NCI-H1105 treated with DMSO at 0.1 percent for 48 hours (cell line): ENCODE measurements at places on chromosomes 1 and 21.

GRCh38 chr21:37665230-37666024 lies 250.8 kb downstream of the KCNJ6 start:
- DNase-seq, result no peak

- peak; percentile 81 for DNase-seq
Observed at GRCh38 chr1:169546087-169546995, 39.9 kb downstream of the F5 start.

DNA sequence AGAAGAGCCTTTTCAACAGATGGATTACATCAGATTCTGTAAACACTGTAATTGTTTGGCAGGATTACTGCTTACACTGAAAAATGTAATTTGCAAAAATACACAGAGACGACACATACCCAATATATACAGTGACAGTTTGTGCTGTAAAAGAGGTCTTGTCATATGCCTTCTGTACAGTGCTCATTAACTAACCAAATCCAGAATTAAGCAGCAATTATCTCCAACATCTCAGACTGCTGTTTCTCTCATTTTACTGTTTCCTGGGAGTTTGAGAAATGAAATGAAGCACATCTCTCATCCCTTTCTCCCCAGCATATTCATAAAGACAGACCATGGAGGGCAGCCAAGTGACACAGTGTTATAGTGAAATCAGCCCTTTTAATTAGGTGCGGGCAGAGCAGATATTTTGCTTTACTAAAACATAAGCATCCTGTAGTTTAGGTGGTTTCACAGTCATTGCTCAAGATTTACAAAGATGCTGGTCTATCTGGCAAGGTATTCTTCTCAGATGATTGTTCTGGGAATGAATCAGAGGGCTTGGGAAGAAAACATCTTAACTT lies 618.4 kb upstream of the USP24 start:
- no peak for DNase-seq

DNA sequence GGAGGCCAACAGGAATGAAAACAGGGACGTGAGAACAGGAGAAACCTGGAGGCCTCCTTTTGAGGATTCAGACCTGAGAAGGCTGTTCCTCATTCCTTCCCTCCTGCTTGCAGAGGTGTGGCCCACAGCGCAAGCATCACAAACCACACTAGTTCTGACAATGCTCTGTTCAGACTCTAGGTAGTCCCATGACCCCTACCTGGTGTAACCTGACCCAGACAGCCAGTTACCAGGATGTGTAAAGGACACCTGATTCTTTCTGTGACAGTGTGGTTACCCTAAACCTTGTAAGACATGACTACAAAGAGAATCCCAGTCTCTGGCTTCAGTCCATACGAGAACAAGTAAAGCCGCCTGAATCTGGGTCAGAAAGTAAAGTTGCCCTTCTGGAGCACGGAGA lies 3.2 kb downstream of the MECR start:
- DNase-seq, result no peak

DNA sequence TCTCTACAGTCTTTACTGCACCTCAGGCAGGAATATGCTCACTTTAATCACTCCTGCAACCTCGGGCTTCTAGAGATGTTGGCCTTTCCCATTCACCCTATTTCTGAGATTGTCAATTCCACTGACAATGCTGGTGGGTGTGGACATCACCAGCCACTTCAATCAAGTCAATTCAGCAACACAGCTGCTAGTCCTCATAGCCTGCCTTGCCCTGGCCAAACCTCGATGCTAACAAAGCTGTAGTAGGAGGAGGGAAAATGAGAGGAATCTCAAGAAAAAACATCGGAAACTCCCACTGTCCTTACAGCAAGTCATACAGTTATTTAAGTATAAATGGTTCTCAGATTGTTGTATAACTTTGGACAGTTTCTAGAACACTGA lies 155.0 kb downstream of the KCNH1 start:
- no peak for DNase-seq

DNA sequence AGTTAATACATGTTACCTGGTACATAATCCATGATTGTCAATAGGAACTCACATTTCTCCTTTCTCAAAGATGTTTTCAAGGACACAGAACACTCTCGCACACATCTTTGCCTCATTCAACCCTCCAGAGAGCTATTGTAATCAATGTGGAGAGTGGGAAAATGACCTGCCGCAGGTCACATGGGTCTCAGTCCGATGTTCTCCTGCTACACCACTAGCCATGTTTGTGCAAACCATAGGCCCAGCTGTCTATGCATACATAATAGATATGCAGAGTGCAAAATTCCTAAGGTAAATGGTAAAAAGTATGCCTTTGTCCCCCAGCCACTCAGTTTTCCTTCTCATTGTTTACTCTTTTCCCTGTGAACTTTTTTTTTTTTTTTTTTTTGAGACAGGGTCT lies 89.2 kb downstream of the ADSS2 start:
- DNase-seq, result no peak

DNA sequence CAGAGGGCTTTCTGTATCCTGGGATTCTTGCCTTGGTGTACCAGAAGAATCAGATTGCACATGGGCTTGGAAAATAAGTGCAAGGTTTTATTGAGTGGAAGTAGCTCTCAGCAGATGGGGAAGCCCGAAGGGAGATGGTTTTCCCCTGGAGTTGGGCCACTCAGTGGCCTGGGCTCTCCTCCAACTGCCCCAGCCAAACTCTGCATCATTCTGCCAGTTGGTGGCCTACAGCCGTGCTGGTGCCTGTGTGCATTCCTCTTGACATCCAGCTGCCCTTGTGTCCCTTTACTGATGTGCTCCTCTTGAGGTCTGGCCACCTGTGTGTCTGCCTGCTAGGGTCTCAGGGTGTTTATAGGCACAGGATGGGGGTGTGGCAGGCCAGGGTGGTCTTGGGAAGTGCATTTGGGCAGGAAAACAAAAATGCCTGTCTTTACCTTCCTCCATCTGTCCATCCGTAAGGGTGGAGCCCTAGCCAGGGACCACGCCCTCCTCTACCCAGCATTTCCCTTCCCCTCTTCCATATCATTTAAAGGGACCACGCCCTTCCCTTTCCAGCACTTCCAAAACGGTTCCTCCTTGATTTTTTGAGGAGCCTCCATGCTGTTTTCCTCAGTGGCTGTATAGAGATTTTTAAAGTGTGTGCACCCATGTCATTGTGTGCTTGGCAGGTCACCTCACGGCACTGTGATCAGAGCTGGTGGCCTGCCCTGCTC lies 18.9 kb downstream of the SNAP47 start:
- DNase-seq, result no peak

DNA sequence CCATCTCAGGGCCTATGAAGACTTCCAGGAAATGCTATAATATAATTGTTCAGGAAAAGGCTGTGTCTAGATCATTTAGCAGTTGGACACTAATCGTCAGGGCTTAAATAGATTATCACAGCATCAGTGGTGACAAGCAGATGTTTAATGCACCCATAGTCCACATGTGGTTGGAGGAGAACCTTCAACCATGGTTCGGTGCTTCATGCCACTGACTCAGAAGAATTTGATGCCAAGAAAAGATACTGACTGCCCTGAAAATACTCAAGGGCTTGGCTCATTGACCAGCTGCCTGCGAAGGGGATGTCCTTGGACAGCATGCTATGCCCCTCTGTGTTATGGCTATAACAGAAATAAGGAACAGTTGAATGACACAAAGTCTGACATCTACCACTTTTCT lies 175.7 kb downstream of the HHIPL2 start:
- no peak for DNase-seq

- no peak for DNase-seq
Observed at GRCh38 chr1:185964946-185965345, 230.8 kb downstream of the HMCN1 start.

DNA sequence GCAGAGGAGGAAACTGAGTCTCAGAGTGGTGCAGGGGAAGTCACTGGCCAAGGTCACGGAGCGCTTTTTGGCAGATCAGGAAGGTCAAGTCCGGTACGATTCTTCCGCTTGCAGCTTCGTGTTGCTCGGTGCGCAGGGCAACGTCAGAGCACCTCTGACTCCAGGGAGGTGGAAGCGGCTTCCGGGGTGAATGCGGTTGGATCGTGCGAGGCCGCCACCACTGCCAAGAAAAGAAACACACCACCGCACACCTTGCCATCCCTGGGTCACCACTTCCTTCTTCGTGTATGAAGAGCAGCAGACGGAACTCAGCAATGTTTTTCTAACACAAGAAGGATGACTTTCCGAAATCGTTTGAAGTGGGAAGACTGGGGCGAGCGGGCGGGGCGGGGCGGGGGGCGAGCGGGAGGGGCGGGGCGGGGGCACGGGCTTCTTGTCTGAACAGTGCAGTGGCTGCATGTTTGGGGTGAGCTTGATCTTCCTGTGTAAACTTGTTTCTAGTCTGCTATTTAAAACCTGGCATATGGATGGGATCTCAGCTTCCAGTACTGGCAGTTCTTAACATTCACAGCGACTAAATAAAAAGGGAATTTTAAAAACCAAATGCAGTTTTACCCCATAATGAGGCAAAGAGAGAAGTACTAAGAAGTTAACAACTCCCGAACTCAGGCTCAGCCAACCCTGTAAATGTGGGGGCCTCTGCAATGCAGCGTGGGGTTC lies 300.0 kb downstream of the RRAGC start:
- DNase-seq, result no peak

DNA sequence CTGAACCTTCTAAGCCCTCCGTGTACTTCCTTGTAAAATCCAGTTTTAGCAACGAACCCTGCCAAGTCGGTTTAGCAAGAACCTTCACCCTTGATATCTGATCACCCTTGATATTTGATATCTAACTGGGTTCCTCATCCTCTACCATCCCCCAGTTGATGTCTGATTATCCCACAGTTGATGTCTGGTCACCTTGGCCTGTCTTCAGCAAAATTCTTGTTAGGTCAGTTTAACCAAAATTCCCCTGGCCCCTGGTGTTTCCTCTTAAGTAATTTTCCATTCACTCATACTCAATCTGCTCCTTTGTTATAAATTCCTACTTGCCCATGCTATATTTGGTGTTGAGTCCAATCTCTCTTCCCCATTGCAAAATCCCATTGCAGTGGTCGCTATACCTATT lies 114.5 kb upstream of the ZNHIT6 start:
- no peak for DNase-seq

DNA sequence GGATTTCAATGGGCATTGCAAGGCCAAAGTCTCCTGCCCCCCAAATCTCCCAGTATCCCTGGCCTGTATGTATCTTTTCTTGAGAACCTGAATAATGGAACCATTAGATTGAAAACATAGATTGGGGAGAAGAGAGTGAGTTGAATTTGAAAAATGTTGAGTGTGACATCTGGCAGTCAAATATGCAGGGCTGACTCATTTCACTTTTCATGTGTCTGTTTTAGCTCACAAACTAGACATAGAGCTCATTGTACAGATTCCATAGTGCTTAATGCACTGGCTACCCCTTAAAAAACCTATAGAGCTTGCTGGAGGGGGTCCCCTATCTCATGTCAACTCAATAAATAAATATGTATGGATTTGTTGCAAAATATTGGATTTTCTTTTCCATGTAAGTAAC lies 30.8 kb downstream of the DDR2 start:
- no peak for DNase-seq

DNA sequence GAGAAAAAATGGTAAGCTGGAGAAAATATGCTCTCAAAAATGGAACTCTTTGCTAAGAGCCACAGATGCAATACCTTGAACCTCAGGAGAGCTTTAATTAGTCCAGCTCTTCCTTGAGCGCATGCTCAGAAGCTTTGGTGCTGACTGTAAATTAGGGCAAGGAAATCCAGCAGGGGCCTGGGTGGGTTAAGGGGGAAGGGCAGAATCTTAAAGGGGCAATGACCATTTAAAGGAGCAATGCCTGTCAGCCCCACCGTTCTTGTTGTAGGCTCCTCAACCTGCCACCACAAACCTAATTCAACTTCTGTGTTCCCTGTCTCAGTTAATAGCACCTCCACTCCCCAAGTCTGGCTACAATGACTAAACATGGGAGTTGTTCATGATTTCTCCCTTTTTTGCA lies 6.8 kb upstream of the SLC22A15 start:
- DNase-seq, result no peak

- DNase-seq, result peak; percentile 28
Observed at GRCh38 chr1:58783090-58783992, 506 bp downstream of the JUN start.

DNA sequence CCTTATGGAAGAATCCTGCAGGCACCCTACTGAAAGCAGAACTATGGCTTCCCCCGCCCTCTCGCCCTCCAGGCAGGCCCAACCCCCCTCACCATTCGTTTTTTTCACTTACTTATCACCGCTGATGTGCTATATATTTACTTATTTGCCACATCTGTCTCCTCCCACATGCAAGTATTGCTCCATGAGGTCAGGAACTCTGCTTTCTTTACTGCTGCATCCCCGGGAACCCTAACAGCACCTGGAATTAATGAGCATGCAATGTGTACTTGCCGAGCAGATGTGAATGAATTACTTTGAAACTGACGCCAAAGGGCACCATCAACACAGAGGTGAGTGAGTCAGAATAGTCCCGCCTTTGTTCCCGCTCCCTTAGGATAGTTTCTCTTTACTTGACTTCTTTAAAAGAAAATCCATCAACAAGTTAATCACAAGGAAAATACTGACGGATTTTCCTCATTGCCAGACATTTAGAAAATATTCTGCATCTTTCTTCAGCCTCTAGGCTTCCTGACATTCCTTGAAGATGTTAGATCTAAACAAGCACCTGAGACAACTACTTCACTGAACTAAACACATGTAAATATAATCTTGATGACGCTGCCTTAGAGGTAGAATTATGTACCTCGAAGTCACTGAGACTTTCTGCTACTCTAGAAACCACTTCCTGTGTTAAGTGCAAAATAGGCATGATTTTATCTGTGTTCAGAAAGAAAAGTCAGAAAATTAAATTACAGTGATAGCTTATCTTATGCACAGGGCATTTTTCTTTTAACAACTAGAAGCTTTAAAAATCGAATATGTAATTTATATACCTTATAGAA lies 17.5 kb upstream of the RAB4A start:
- no peak for DNase-seq

DNA sequence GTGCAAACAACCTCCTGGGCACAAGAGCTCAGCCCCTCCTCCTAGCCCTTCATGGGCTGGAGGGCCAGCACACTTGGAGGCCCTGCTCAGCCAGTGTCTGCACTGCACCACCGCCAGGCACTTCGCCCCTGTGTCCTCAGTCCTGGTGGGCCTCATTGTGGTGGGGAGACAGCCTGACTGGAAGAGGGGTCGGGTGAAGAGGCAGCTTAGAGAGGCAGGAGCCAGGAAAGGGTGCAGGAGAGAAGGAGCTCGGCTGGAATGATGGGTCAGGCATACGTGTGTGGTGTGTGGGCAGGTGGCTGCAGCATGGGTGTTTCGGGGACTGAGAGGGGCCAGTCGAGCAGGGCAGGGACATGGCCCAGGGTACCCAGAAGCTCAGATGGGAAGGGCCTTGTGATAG lies 4.1 kb downstream of the WNT3A start:
- no peak for DNase-seq

DNA sequence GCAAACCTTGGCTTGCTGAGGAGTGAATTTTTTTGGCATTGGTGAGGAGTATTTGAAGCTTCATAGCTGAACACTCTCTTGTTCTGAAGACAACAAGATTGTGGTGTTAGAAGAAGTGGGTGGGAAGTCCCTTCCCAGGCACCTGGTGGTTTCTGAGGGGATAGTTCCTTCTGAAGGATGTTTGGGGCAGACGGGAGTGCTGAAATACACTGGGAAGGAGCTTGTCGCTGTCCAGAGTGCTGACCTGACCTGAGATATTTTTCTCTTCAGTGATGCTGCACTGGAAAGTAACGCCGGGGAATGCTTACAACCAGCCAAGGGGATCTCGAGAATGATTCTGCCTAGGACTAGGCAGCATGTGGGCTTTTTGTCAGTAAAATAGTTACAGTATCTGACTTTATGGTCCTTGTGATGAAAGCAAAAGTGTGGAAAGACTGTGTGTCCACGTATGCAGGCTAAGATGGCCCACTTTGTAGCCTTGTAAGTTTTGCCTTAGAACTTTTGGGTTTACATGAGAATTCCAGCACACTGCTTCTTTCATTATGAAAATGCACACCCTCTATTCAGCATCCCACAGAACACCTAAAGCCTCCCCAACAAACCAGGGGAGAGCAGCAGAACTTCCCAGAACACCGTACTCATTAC lies 33.1 kb upstream of the NFASC start:
- DNase-seq, result no peak
